ENCODE measurements at places on chromosomes 1 and 21. TPM values are rescaled to one million over a fixed set of nuclear protein-coding genes. Genes with fewer than 3 reads are reported as not detected.

The TNNI3K gene
- total RNA-seq: 2.6 TPM

DNA sequence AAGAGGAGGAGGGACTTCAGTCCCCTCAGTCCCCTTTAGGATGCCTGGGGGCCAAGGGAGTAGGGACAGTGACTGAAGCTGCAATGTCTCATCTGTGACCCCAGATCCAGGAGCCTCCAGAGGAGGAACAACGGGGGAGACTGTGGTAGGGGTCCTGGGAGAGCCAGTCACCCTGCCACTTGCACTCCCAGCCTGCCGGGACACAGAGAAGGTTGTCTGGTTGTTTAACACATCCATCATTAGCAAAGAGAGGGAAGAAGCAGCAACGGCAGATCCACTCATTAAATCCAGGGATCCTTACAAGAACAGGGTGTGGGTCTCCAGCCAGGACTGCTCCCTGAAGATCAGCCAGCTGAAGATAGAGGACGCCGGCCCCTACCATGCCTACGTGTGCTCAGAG lies 18.3 kb downstream of the LY9 start:
- no peak for DNase-seq

DNA sequence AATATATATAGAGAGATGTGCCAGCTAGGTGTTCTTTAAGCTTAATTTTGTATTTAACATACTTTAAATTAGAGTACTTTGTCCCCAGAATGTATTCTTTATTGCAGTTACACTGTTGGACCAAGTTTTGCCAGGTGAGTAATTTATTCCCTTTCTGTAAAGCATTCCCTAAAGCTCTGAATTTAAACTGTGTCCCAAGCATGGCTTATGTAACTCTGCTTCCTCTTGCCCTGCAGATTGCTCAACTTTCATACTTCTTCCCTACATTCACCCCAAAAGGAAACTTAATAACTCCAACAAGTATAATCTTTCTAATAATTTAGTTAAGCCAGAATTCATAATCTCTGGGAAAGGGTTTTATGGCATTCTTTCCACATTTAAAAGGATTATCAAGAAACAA lies 5.6 kb downstream of the LYPLAL1 start:
- DNase-seq: no peak

DNA sequence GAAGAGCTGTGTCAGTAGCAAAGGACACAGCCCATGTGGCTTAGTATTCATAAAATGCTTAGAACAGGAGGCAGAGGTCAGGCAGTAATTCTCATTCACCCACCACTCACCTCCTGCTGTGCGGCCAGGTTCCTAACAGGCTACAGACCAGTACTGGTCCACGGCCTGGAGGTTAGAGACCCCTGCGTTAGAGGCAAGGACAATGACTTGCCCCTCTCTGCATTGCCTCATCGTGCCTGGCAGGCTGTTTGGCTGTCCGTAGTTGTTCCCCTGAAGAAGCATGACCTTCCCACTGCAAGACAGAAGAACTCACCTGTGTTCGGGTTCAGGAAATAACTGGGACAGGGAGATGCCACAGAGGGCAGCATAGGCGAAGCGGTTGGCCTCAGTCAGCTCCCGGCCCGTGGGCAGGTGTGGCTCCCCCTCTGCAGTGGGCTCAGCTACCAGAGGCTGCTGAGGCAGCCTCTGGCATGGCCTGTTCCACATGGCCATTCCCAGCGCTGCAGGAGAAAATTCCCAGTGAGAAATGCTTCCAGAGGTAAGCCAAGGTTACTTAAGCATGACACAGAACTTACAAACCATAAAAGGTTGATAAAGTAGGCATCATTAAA lies 19.3 kb downstream of the TMCO4 start:
- DNase-seq: no peak

Data from ovary (tissue), 10 donors.